ENCODE measurements at places on chromosomes 2 and 18.

- DNase-seq = no peak
Observed at GRCh38 chr2:112110966-112111365, 27.2 kb upstream of the FBLN7 start.

DNA sequence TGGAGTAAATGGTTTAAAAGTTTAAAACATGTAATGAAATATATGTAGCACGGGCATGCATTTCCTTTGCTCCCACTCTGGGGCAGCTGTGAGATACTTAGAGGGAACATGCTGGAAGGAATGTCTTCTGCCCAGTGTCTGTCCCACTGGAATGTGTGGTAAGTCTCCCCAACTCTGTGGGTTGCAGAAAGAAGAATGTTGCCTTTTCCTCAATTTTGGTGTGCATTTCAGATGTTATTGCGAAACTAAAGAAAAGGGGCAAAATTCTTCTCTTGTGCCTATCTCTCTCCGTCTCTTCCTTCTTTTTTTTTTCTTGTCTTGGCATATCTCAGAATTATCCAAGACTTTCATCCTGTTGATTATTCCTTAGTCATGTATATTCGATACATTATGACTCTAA lies 201.1 kb downstream of the SH3RF3 start:
- DNase-seq = no peak

DNA sequence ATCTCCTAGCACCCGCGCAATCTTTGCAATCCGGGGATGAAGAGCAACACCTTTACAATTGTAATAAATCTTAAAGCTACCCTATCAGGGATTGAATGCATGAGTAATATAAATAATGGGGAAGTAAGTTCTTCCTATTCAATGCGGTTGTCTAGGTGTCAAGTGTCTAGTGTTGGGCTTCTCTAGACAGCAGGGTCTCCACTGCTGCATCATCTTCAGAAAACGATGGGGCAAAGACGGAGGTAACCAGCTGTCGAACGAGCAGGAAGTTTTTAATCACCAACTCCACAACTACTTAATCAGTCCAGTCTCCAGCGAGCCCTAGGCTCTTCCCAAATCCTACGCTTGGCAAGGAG lies 573 bp downstream of the STAM2 start:
- no peak for DNase-seq

GRCh38 chr2:221130431-221130830 lies 441.7 kb downstream of the EPHA4 start:
- DNase-seq = no peak

- DNase-seq = no peak
Observed at GRCh38 chr2:236171680-236172254, 3.6 kb upstream of the GBX2 start.

GRCh38 chr2:195663007-195663406 lies 6.0 kb downstream of the SLC39A10 start:
- DNase-seq = no peak

GRCh38 chr2:573805-574392 lies 103.3 kb downstream of the TMEM18 start:
- no peak for DNase-seq

DNA sequence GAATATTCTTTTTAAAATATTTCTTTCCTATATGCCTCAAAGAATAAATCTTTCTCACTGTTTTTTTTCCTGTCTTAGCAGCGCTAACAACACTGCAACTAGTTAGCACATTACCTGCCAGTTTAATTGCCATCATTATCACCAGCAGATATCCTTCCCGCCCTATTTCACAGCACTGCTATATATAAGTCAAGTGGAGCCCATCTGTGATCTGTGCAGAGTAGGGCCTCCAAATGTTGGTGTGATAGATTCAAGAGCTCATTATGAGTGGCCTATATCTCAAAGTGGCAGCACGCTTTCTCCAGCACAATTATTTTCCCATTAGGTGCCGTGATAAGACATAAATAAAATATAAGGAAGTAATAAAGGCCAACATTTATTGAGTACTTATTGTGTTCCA lies 19.8 kb upstream of the RGPD4 start:
- DNase-seq = no peak

GRCh38 chr2:152632736-152633135 lies 84.5 kb downstream of the PRPF40A start:
- no peak for DNase-seq

DNA sequence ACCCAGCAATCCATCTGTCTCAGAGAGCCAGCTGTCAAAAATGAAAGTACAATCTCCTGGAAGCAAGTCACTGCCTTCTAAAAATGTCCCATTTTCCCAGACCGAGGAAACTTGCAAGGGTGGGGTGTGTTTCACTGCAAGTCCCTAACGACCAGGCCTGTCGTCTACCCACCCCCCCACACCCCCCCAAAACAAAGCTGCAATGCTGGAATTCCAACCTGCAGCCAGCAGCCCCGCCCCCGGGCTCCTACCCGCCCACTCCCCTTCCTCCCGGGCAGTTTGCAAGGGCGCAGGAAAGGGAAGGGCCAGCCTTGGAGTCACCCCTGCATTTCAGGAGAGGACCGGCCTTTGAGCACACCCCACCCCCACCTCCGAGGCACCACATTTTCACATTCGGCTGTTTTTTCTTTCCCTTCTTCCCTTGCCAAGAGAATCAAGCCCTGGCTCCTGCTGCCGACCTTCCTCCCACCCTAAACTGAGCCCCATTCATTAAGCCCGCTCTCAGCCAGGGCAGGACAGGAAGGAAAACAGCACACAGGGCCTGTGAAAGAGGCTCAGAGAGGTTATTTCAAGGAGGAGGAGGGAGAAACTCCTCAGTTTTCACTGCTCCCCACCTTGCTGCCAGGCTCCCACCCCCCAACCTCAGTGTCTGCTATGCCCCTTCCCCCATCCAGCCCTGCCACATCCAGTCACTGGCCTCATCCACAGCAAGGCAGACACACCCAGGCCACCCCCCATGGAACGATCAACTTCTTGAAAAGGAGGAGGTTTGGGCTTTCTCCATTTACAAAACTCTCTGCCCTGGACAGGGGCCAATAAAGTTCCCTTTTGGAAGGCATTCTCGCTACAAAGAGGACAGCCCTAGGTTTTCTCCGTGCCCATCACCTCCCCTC lies 11.3 kb downstream of the SMAD7 start:
- DNase-seq = no peak

DNA sequence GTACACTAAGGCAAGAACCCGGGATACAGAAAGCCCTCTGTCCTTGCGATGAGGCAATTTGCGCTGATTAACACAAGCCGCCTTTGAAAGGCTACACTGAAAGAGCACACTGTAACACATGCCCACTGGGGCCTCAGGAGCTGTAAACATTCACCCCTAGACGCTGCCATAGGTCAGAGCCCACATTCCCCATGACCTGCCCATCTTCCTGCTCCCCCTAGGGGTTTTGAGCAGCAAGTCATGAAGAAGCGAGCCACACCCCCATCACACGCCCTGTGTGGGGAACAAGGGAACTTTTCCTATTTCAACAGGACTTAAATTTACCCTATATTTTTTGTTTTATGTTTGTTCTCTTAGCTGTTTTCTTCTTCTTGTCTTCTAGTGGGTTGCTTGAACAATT lies 47.8 kb upstream of the SLC4A10 start:
- no peak for DNase-seq

DNA sequence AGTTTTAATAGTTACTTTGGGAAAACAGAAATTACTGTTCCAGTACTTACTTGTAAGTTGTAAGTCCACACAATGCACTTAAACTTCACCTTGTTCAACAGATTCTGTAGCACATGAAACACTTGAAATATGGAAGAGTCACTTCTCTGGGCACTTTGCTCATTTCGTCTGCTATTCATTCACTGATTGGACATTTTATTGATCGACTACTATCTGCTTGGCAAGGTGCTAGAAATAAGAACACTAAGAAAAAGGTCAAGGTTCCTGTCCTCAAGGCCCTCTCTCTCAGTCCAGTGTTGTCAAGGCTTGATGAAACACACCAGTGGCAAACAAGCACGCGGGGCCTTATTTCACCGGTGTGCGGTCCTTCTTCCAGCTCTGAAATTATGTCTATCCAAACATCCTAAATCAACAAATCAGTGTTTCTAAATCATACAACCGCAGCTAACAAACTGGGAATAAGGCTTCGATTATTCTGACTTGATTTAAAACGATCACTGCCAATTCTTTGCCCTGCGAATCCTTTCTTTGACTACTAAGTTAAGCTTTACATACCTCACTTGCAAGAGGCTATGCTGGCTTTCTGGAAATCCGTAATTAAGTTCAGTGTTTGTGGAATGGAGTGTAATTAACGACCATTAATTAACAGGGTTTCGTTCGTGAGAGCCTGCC lies 780 bp upstream of the ITGAV start:
- DNase-seq = no peak

GRCh38 chr18:56570978-56571377 lies 67.4 kb downstream of the TXNL1 start:
- DNase-seq = no peak

- DNase-seq = no peak
Observed at GRCh38 chr2:24650997-24651642, 142.1 kb downstream of the PTRHD1 start.

- DNase-seq = no peak
Observed at GRCh38 chr2:89767572-89768435, 1076.3 kb downstream of the RPIA start.

DNA sequence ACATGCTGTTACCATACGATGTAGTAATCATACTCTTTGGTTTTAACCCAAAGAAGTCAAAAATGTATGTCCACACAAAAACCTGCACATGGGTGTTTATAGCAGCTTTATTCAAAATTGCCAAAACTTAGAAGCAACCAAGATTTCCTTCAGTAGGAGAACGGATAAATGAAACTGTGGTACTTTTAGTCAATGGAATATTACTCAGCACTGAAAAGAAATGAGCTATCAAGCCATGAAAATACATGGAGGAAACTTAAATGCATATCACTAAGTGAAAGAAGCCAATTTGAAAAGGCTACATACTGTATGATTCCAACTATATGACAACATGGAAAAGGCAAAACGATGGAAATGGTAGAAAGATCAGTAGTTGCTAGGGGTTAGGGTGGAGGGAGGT lies 86.6 kb downstream of the HNRNPLL start:
- DNase-seq = no peak

DNA sequence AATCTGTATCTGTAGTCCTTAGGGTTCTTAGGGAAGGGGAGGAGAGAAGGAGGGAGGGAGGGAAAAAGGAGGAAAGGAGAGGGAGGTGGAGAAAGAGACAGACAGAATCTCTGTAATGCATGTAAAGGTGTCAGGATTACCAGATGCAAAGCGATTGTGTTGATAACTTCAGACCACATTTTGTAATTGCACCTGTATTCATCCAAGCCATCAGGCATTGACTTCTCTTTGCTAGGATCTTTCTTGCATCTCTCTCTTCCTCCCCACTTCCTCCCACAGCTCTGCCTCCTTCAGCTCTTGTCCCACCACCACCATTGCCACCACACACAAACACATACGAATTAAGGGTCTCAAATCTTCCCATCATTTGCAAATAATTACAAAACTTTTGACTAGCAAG lies 91.4 kb downstream of the AOX1 start:
- DNase-seq = no peak

DNA sequence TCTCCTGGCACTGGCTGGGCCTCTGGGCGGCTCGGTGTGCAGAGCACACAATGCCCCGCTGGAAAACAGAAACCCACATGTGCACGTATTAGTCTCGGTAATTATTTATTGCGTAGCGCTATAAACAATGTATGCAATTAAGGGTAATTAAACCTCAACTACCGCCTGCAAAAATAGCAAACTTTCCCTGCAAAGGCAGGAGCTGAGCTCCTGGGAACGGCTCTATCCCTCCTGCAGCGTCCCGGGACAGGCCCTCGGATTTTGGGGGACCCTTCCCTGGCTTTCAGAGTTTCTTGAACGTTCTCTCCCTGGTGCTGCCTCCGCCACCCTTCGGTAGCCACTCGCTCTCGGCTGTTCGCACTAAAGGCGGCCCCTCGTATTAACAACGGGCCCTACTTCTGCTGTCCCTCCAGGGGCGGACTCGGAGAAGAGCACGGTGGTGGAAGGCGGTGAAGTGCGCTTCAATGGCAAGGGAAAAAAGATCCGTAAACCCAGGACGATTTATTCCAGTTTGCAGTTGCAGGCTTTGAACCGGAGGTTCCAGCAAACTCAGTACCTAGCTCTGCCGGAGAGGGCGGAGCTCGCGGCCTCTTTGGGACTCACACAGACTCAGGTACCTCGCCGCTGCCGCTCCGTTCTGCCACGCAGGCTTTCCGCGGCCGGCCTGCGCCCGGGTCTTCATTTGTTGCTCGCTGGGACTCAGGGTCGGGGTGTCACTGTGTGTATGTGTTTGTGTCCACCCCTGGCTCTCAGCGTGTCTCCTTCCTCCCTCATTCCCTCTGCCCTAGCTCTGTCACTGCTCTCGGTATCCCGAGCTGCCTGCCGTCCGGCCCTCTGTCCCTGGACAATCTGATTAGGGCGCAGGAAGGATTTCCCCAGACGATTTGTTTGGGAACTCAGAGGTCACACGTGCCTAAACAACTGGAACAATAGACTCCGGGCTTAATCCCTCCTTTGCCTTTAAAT lies 1.2 kb downstream of the DLX1 start:
- no peak for DNase-seq

GRCh38 chr2:48849770-48850169 lies 94.2 kb upstream of the LHCGR start:
- no peak for DNase-seq

- DNase-seq = no peak
Observed at GRCh38 chr2:7660816-7661215, 743.6 kb downstream of the RNF144A start.

GRCh38 chr2:18117592-18117991 lies 239.1 kb downstream of the KCNS3 start:
- no peak for DNase-seq

- no peak for DNase-seq
Observed at GRCh38 chr2:71618327-71619113, 165.2 kb downstream of the DYSF start.

DNA sequence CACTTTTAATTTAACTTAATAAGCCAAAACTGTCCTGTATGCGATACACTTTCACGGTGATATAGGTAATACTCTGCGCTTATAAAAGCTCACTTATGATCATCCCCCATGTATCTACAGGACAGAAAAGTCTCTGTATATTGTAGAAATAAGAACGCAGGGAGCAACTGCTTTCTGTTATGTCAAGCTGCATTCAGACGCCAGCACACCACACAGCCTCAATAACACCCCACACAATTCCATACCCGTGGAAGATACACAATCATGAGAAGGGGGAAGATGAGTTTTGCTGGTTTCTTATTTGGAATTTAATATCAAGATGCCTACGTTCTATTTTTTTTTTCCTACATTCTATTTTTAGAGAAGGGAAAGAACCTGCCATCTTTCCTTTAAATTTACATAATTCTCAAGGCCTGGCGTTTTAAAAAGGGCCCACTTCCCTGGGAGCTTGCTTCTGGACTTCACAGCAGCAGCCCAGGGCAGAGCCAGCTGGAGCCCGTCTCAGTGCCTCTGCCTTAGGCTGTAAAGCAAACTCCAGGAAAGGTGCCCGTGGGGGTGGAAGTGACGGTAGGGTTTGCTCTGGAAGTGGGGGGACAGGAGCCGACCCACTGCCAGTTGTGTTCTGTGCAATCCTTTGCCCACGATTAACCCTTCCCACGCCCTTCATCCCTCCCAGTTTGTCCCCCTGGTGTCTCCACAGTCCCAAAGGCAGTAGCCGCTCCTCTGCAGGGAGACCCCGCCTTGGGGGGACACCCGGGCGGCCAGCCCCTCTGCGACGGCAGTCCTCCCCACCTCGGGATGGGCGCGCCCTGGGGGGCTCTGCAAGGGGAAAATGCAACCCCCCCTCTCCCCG lies 5.3 kb downstream of the PTGR3 start:
- no peak for DNase-seq

GRCh38 chr2:101881131-101881530 lies 110.6 kb upstream of the IL1R2 start:
- no peak for DNase-seq
